ENCODE measurements at places on chromosomes 16 and 17.

- DNase-seq, result no peak
Measured at GRCh38 chr17:13337864-13338371, 263.8 kb downstream of the HS3ST3A1 start.

DNA sequence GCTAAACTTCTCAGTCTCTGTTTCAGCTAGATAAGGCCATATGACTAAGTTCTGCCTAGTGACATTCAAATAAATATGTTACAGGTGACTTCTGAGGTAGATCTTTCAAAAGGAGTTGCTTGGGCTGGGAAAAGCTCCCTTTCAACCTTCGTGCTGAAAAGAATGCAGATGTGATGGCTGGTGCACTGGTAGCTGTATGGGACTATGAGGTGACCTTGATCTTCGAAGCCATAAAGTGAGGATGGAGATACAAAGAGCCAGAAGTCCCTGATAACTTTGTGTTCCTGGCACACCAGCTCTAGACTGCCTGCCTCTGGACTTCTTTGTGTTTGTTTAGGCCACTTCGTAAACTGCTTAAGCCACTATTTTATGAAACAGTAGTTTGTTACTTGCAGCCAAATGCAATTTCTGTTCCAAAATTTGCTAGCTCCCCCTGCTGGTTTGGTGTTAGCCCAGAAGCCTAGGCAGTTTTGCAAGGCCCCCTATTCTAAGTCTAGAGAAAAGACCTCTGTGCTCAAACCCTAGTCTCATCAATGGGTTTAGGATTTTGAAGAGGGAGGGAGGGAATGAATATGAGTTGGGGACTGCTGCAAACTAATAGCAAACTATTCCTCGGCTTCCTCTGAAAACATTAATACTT is 23.3 kb upstream of the ERCC4 start:
- DNase-seq, result no peak

DNA sequence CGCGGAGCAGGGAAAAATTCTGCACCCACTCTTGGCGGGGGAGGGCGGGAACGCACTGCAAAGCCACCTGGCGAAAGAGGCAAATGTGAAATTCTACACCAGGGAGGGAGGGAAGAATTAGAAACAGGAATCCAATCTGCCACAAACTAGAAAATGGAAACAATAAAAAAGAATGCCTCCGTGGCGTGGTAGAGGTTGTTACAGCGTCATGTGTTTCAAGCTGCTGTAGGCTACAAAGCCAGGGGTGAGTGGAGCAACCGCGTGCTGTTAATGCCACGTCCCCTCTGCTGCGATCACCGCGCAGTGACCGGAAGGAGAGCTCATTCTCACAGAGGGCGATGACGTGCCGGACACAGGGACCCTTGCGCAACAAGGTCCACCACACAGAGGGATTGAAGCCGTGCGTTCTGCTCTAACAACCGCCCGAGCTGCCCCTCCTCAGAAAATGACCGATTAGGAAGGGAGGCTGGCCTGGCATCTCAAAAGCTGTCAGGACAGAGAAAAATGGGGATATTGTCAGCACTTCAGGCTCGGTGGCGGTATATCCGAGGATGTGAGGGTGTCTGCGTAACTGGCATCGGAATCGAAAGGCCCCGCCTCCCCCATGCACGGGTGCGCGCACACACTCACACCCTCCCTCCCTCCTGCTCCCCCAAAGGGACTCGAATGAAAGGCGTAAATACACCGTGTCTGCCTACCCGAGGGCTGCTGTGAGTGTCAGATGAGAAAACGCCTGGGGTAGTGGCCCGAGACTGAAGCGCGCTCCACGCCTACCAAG is 70.8 kb upstream of the TNRC6C start:
- peak; percentile 80 for DNase-seq

- peak; percentile 79 for DNase-seq
Measured at GRCh38 chr17:57833179-57833939, 16.5 kb downstream of the MRPS23 start.

DNA sequence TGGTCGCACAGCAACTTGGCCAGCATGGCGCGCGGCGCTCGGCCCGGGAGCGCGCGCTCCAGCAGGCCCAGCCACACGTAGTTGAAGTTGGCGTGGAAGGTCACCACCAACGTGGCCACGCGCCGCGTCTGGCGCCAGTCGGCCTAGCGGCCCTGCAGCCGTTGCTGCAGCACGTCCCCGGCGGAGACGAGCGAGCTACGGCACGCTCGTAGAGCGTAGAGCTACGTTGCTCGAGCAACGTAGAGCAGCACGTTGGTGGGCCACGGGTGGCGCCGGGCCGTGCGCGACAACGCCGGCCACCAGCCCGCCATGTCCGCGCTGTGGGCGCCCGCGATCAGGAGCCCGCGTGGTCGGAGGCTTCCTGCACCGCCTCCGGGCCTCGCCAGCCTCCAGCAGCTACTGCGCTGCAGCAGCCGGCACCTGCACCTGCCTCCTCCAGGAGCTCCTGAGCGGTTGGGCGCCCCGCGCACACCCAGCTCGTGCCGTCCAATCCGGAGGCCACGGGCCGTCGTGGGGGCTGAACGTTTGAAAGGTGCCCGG is 13.4 kb upstream of the SULT1A1 start:
- peak; percentile 87 for DNase-seq

DNA sequence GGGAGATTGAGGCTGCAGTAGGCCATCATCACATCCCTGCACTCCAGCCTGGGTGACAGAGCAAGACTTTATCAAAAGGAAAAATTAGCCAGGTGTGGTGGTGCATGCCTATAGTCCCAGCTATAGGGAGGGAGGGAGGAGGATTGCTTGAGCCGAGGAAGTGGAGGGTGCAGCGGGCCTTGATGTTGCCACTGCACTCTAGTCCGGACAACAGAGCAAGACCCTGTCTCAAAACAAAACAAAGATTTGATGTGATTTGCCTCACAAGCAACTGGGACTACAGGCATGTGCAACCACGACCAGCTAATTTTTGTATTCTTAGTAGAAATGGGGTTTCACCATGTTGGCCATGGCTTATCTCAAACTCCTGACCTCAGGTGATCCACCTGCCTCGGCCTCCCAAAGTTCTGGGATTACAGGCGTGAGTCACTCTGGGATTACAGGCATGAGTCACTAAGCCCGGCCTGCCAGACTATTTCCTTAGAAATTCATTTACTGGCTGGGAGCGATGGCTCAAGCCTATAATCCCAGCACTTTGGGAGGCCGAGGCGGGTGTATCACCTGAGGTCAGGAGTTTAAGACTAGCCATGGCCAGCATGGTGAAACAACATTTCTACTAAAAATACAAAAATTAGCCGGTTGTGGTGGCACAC is 11.5 kb downstream of the UBE2G1 start:
- peak; percentile 32 for DNase-seq

- DNase-seq, result no peak
Measured at GRCh38 chr16:63945806-63946205, 1176.1 kb downstream of the CDH11 start.

Measured in activated CD8-positive, alpha-beta memory T cell treated with anti-CD3 and anti-CD28 coated beads for 24 hours (primary cell).